ENCODE measurements at places on chromosomes 3 and 15. TPM values are rescaled to one million over a fixed set of nuclear protein-coding genes. Genes with fewer than 3 reads are reported as not detected.

DNA sequence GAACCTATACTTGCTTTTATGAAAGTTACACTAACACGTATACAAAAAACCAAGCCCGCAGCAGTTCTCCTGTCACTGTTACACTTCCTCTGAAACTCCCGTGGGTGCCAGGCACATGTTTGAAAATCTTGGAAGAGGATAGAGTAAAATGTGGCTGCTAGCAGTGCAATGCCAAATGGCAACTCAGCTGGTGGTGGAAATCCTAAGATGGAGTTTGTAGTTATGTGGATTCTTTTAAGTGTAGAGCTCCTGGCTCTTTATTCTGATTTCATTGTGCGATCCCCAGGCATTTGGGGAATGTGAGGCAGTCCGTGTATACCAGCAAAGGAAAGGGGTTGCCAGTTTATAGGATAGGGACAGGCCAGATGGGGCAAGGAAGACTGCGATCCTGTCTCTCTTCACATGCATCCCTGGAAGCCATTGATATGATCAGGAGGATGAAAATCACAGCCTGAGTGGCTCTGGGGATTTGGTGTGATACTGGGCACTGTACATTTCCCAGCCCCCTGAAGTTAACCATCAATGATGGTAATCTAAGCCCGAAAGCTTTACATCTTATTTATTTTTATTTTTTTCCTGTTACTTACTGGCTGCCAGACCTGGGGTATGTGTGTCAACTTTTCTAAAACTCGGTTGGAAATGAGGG lies 1.1 kb downstream of the STAC start:
- no peak for DNase-seq

DNA sequence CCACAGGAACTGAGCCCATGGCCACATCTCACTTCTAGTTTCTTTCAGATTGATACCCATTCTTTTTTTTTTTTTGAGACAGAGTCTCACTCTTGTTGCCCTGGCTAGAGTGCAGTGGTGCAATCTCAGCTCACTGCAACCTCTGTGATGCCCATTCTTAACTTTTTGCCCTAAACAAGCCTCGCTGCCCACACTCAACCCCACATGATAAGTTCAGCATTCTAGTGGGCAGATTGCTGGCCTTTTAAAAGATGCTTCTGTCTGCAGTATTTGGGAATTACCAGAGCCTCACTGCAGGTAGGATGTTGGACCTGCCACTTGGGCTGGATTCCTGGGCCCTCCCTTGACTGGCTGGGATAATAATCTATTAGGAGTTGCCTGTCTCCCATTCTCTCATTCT lies 51.0 kb downstream of the TRANK1 start:
- no peak for DNase-seq

GRCh38 chr15:48644467-48644826 lies 1.1 kb downstream of the FBN1 start:
- DNase-seq, result no peak

DNA sequence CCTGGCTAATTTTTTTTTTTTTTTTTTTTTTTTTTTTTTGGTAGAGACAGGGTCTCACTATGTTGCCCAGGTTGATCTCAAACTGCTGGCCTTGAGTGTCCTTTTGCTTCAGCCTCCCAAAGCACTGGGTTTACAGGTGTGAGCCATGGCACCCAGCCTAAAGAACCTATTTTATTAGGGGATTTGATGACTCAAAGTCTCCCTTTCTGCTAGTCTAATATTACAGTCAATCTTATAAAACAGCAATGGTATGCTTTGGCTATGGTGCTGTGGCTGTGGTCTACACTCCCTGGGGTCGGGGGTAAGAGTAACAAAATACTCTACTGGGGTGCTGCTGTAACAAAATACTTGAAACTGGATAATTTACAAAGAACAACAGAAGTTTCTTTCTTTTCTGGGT lies 44.8 kb downstream of the ZNF589 start:
- DNase-seq, result no peak

- no peak for DNase-seq
These were observed 289.7 kb upstream of the MCTP2 start for GRCh38 chr15:93941697-93942096.

The NANOGP8 gene
- total RNA-seq, result not detected

- DNase-seq, result no peak
These were observed 10.8 kb upstream of the VPS33B start for GRCh38 chr15:91032919-91033803.

DNA sequence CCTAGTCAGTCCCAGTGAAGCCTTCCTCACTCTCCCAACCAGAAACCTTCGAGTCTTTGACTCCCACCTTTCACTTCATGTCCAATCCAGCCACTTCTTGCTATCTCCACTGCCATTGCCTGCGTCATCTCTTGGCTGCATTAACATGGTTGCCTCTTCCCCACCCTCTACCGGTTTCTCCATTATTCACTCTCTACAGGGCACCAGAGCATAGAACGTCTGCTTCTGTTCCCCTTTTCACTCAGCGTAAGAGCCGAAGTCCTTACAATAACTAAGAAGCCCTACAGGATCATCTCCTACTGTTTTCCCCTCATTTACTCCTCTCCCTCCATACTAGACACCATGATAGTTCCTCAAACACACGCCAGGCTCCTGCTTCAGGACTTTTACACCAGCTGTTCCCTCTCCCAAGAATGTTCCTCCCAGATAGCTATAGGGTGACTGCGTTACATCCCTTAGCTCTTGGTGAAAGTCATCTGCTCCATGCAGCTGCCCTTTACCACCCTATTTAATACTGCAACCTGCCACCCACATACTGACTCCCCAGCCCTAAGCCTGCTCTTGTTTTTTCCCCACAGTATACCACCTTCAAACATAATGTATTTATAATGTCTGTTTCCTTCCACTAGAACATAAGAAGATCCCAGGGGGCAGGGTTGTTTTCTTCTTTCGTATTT lies 30.9 kb downstream of the RCN2 start:
- DNase-seq, result no peak

GRCh38 chr3:177084616-177085015 lies 112.7 kb downstream of the TBL1XR1 start:
- DNase-seq, result no peak
